Aorta (tissue), 5 donors: ENCODE measurements at places on chromosomes 6 and 20. TPM values are rescaled to one million over a fixed set of nuclear protein-coding genes. Genes with fewer than 3 reads are reported as not detected.

GRCh38 chr6:49546331-49546730, 4.1 kb upstream of the C6orf141 start:
- no peaks in the 10 kb centered on the region for H3K4me1 ChIP-seq
- no peak overlapping the region for H3K27ac ChIP-seq
- H3K27me3 ChIP-seq, result no peaks in the 10 kb centered on the region

TTPAL gene
- total RNA-seq, result 7.6 TPM

DNA sequence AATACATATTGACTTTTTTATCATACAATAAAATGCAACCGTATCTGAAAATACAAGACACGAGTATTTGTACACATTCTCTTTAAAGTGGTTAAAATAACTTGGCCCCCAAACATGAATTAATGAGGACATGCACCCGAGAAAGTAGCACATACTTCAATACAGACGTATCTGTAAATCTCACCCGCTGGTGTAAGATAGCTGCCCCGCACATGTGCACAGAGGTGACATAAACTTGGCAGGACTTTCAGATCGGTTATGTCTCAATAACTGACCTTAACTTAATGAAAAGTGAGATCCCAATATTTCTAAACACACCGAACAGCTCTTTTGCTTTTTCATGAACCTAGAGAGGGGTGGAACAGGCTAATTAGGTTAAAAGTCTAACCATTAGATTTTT, 91.5 kb upstream of the RPS6KA2 start:
- no peaks in the 10 kb centered on the region for H3K4me1 ChIP-seq
- no peaks in the 10 kb centered on the region for H3K27me3 ChIP-seq
- DNase-seq, result no peak
- no peak overlapping the region for H3K27ac ChIP-seq
- H3K36me3 ChIP-seq, result no peaks in the 10 kb centered on the region

- DNase-seq, result no peak
- H3K4me3 ChIP-seq, result no peak overlapping the region
- H3K4me1 ChIP-seq, result peaks cover 3% of the 10 kb centered on the region
- H3K36me3 ChIP-seq, result no peaks in the 10 kb centered on the region
- no peak overlapping the region for H3K27ac ChIP-seq
Observed at GRCh38 chr6:133809406-133809805, 79.5 kb upstream of the TCF21 start.

DNA sequence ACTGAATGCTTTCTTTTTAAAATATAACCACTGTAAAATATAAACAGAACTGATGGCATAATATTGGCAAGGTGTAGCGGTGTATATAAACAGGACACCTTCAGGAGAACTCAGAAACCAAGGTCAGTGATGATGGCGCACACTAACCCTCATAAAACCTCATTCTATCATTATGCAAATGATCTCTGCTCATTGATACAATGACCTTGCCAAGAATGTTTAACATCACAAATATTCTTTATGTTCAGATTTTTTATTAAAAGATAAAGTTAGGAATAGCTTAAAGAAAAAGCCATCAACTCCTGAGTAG, 48.6 kb upstream of the DST start:
- no peak overlapping the region for H3K4me3 ChIP-seq
- no peak overlapping the region for H3K27ac ChIP-seq
- peaks cover 8% of the 10 kb centered on the region for H3K4me1 ChIP-seq
- no peak for DNase-seq
- H3K27me3 ChIP-seq, result no peaks in the 10 kb centered on the region

GRCh38 chr6:75333676-75334200, 49.1 kb upstream of the TMEM30A start:
- no peaks in the 10 kb centered on the region for H3K4me1 ChIP-seq
- no peaks in the 10 kb centered on the region for H3K36me3 ChIP-seq
- H3K4me3 ChIP-seq, result no peak overlapping the region
- no peak for DNase-seq

- no peak overlapping the region for H3K27ac ChIP-seq
- no peaks in the 10 kb centered on the region for H3K36me3 ChIP-seq
- H3K27me3 ChIP-seq, result no peaks in the 10 kb centered on the region
- peak overlapping the region; percentile 85 for H3K4me3 ChIP-seq
- H3K4me1 ChIP-seq, result no peaks in the 10 kb centered on the region
Observed at GRCh38 chr6:56953597-56954402, 1.1 kb upstream of the BEND6 start.

TMEM242 gene
- total RNA-seq, result 17.5 TPM

GRCh38 chr20:62605236-62605943, 36.9 kb upstream of the SLCO4A1 start:
- no peaks in the 10 kb centered on the region for H3K36me3 ChIP-seq
- H3K4me1 ChIP-seq, result no peaks in the 10 kb centered on the region
- DNase-seq, result no peak

KHDC1 gene
- total RNA-seq, result 2.8 TPM

- no peaks in the 10 kb centered on the region for H3K36me3 ChIP-seq
- H3K27me3 ChIP-seq, result no peaks in the 10 kb centered on the region
- no peaks in the 10 kb centered on the region for H3K4me1 ChIP-seq
- H3K4me3 ChIP-seq, result no peak overlapping the region
- DNase-seq, result no peak
Observed at GRCh38 chr6:13931797-13932402, 7.1 kb downstream of the RNF182 start.

FAM120B gene
- 30.2 TPM for total RNA-seq
